ENCODE measurements at places on chromosomes 16 and 17.

DNA sequence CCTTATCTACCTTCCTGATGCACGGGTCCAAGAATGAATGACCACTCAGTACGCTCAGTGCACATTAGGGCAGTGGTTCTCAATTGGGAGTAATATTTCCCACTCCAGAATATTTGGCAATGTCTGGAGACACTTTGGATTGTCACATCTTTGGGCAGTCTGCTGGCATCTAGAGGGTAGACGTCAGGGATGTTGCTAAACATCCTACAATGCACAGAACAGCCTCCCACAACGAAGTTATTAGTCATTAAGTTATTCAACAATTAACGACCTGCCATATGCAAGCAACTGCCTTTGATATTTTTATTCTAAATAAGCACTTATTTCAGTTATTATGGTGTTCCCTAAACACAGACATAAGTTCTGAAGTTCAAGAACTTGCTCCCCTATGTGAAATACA lies 669.3 kb downstream of the TOX3 start:
- no peak for DNase-seq

- DNase-seq: no peak
Observed at GRCh38 chr17:44575403-44575802, 18.1 kb downstream of the FZD2 start.

GRCh38 chr17:73478768-73479424 lies 165.3 kb downstream of the SDK2 start:
- no peak for DNase-seq

- no peak for DNase-seq
Observed at GRCh38 chr17:2947588-2947950, 115.8 kb downstream of the OR1D5 start.

GRCh38 chr17:1174263-1174880 lies 5.4 kb downstream of the ABR start:
- DNase-seq: no peak

GRCh38 chr17:48153691-48154358 lies 46.3 kb downstream of the SNX11 start:
- DNase-seq: no peak

GRCh38 chr16:84314814-84315213 lies 20.1 kb downstream of the WFDC1 start:
- DNase-seq: no peak

GRCh38 chr17:17776889-17777288 lies 59.9 kb downstream of the SREBF1 start:
- DNase-seq: no peak

DNA sequence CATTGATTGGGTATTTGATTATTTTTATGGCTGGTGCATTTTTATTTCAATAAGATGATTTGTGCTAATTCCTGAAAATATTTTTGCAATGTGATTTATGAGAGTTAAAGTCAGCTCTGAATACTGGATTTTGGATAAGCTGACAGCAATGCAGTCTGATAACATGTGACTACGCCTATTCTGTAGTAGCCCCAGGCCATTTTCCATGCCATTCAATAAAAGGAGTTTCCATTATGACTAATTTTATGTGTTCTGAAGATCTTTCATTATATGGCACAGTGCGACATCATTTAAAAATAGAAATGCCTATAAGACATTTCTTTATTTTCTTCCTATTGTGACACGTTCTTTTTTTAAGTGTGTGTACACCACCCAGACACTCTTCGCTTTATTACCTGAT lies 46.3 kb downstream of the KCNJ2 start:
- DNase-seq: no peak

DNA sequence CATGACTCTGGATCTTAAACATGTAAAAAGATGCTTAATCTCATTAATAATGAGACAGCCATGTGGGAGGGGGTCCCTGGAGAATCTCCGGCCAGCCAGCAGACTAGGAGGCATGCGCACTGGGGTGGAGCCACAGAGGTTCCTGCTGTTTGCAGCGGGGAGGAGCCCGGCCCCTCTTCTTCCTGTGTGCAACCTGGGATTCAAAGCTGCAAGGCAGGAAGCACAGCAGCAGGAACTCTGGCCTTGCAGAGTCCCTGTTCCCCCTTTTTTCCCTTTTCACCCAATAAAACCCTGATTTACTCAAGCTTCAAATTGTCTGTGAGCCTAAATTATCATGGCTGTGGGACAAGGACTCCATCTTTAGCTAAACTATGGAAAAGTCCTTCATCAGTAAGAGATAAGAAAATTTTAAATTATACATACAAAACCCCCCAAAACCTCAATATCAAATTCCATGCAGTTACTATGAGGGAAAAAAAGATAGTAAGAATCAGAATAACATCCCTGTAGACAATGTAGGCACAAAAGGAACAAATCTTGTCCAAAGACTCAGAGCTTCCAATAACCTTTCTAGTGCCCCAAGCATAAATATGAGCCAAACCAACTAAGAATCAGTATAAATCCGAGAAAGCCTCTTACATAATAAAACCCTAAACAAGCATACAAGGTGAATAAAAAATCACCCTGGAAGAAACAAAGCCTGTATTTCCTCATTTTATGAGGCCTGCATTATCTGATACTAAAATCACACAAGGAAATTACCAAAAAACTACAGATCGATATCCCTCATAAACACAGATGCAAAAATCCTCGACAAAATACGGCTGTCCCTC lies 12.1 kb downstream of the CFDP1 start:
- DNase-seq: peak; percentile 7

DNA sequence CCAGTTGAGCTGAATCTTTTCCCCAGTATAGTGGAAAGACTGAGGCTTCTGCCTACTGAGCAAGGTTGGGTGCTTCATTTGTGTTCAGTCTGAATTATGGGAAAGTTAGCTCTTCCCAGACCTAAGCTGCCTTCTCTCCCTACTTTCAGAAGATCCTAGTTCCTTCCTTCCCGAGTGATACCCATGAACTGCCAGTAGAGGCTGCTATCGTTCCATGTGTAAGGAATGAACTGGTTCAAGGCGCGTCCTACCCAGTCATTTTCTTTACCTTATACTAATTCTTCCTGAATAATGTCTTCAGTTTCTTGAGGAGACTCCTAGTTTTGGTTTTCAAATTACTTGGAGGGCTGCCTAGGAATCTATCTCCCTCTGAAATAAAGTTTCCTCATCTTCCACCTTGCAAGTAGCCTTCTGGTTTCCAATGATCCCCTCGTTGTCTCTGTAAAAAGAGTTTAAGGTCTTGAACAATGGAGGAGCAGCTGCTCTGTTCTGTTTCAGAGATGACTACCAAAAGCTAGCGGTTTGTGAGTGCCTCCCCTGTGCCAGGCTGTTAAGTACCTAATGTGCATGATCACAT lies 934 bp upstream of the AOC2 start:
- no peak for DNase-seq

GRCh38 chr17:39208893-39209292 lies 8.8 kb downstream of the RPL19 start:
- DNase-seq: no peak

DNA sequence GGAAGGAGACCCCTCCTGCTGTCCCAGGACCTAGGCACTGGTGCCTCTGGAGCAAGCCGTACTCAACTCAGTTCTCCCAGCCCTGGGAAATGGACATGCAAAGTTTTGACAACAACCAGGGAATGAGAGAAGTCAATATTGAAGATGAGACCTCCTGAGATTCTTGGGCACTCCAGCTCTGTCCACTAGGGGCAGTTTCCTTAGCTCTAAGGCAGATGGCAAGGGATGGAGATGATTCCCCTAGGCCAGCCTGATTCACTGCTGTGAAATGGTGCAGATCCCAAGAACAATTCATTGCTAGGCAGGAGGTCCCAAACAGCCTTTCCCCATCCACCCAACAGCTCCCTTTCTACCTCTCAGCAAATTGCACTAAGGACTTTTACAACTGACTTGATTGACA lies 20.5 kb upstream of the SDR42E2 start:
- no peak for DNase-seq

DNA sequence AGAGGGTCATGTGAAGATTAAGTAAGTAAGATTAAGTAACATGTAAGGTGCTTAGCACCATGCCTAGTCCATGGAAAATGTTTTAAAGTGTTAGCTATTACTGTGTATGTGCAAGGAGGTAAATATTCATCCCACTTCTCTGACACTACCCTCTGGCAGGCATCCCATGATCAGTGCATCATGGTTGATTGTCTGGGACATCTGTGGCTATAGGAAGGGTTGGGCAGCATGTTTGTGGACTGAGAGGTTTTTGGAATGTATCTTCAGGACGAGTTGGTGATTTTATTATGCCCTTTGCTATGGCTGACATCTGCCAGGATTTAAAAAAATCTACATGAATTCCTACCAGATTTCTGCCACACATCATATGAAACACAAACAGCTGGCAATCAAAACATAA lies 6.5 kb upstream of the TAOK1 start:
- no peak for DNase-seq
